ENCODE measurements at places on chromosomes 11 and 22. TPM values are rescaled to one million over a fixed set of nuclear protein-coding genes. Genes with fewer than 3 reads are reported as not detected.

DNA sequence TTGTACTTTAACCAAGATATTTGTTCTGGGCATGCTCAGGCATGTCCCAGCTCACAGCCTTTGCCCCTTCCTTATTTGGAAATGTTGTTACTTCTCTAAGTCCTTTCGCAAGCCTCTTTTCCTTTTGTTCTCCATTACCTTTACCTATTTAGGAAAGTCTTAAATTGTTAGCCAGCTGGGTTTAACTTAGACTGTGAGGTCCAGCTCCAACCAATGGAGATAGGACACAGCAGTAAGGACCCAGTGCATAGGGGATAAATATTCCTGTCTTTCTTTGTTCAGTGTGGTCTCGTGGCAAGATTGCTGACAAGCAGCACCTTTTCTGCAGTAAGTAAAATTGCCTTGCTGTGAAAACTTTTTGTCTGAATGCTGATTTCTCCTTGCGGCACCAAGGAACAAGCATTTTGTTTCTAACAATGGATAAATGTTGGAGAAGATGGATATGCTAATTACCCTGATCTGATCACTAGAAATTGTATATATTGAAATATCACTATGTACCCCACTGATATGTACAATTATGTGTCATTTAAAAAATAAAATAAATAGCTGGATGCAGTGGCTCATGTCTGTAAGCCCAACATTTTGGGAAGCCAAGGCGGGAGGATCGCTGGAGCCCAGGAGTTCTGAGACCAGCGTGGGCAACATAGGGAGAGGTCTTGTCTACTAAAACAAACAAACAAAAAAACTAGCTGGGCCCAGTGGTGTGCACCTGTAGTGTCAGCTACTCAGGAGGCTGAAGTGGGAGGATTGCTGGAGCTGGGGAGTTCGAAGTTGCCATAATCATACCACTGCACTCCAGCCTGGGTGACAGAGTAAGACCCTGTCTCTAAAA lies 31.9 kb upstream of the FTH1 start:
- no peak for DNase-seq

The C2CD3 gene
- total RNA-seq, result 25.2 TPM

GRCh38 chr11:72676861-72677341 lies 2.7 kb upstream of the PDE2A start:
- DNase-seq, result peak; percentile 87

The DEUP1 gene
- not detected for total RNA-seq

DNA sequence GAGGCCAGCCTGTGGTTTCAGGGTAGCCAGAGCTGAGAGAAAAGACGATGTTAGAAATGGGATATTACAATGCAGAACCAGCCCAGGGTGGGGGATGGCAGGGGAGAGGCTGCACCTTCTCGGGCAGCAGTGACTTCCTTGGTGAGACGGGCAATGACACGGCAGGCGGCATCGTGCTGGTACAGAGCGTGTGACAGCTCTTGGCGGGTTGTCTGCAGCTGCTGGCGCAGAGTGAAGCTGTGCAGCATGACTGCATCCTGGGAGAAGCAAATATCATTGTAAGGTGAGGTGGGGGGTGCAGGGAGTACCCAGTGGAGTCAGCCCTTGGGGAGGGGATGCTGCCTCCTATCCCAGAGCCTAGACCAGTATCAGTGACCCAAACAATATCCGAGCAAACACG lies 3.8 kb downstream of the PRPF19 start:
- no peak for DNase-seq

The OVOL1 gene
- total RNA-seq, result not detected

The SUN2 gene
- 151 TPM for total RNA-seq

DNA sequence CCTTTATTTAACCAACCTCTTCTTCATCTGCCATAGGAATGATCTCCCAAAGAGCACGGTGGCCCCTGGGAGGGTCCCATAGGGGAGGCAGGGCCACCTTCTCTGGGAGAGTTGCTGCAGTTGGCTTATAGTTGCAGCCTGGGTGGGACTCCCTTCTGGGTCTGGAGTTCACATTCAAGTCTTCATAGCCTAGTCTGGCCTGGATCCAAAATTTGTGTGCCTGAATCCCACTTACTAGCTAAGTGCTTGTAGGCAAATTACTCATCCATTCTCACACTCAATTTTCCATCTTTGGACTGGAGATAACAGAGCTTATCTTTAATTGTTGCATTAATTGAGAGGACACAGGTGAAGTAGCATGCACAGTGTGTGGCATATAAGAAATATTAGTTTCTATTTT lies 163.6 kb downstream of the GRIK4 start:
- no peak for DNase-seq

DNA sequence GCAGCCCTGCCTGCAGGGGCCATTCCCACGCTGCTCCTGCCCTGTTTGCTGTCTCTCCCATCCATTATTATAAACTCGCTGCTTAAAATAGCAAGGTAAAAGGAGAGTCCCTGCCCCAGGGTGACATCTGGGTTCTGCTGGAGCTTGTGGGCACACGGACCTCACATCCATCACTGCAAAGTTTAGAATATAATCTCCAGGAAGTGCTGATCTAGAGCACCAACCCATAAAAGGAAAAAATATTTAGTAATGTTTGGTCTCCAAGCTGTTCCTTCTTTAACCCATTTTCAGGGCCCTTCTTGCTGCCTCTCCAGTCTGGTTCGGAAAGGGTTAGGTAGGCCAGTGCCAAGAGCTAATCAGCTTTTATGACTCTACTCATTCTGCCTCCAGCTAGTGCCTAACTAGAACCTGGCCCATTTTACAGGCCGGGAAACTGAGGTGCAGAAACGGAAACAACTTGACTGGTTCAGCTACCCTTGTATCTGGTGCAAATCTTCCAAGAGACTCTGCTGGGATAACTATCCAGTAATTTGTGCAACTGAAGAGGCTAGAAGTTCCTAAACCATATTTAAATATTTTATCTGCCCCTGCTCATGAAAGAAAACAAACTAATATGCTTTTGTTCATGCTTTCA lies 37.5 kb downstream of the IRAG1 start:
- DNase-seq, result no peak

GRCh38 chr22:49460592-49461281 lies 366.9 kb downstream of the BRD1 start:
- DNase-seq, result no peak

The ANKK1 gene
- total RNA-seq, result not detected

DNA sequence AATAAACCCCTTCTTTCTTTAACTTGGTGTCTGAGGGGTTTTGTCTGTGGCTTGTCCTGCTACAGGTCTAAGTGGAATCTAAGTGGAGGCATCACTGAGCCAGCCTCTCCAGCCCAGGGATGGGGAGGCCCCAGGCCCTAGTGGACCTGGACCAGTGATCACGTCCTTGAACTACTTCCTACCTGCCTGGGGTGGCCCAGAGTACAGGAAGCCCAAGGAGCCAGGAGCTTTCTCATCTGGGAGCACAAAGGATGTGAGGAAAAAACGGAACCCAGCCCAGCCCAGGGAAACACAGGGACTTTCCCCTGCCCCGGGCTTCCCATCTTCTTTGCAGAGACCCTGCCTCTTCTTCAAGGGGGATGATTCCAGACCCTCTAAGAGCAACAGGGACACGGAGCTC lies 3.5 kb upstream of the CD5 start:
- DNase-seq, result no peak

The MYBPC3 gene
- not detected for total RNA-seq

The MYH9 gene
- 1,044 TPM for total RNA-seq

The TRIM29 gene
- total RNA-seq, result not detected

GRCh38 chr11:1514336-1515061 lies 27.9 kb upstream of the MOB2 start:
- DNase-seq, result no peak

All from osteocyte (in vitro differentiated cells).